ENCODE measurements at places on chromosomes 5 and 9. TPM values are rescaled to one million over a fixed set of nuclear protein-coding genes. Genes with fewer than 3 reads are reported as not detected.

TNFSF8 gene
- total RNA-seq: 2.9 TPM

IRX2 gene
- 0.38 TPM for total RNA-seq

DNA sequence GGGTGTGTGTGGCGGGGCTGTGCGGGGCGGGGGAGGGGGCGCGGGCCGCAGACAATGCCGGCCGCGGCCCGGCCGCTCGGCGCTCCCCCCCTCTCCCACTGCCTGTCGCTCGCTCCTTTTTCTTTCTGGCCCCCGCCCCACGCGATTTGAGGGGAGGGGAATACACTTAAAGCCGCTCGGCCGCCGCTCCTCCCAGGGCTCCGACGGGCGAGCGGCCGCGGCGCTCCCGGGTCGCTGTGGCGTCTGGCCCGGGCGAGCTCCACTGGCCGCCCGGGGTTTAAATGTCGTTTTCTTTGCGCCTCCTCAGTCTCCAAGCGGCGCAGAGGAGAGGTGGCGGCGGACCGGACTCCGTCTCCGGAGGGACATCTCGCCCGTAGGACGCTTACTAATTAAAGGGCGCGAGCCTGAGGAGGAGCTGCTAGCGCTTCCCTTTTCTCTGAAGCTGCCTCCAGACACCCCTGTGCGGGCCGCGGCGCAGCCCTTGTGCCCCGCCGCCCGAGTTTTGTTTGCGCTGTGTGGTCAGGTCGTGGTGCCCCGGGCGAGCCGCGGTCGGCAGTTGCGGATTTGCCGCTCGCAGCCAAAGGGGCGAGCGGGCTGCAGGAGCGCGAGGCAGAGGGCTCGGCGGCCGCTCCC, 1.4 kb downstream of the ZSWIM6 start:
- peak; percentile 84 for DNase-seq

- no peak for DNase-seq
Observed at GRCh38 chr9:16726029-16726428, 144.4 kb downstream of the BNC2 start.

- no peak for DNase-seq
Observed at GRCh38 chr5:125006011-125006685, 259.7 kb upstream of the ZNF608 start.

DNA sequence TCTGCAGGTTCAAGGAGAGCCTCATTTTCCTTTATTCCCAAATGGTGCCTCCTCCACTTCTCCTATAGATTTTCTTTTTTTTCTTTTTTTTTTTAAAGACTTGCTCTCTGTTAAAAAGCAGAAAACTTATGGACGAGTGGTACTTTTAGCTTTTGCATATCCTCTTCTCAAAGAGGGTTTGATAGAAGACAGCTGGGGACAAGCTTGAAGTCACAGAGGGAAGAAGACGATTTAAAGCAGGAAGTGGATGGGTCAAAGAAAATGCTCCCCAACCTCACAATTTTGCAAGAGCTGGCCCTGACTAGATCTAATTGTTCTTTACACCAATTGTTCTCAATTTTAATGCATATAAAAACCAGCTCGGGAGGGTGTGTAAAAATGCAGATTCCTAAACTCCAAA, 48.9 kb downstream of the APBA1 start:
- DNase-seq: no peak

DNA sequence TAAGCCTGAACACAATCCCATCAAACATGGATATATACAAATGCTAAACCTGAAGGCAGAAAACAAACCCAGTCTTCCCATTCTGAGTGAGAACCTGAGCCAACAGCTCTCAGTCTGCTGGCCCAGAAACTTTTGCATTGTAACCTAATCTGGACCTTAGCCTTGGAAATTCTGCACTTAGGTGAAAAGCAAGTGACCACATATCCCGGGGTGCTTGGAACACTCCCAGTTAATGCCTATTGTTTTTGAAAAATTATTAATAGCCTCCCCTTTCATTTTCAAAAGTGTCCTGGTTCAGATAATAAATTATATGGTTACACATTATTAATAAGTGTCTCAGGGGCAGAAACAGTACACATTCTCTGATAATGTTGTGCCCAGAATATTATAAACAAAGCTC, 228.3 kb upstream of the TARS1 start:
- no peak for DNase-seq

GRCh38 chr5:112154940-112155686, 264.0 kb downstream of the EPB41L4A start:
- DNase-seq: no peak

Measured in posterior vena cava (tissue), 2 donors.